ENCODE measurements at places on chromosomes 7 and 10. TPM values are rescaled to one million over a fixed set of nuclear protein-coding genes. Genes with fewer than 3 reads are reported as not detected.

Gene TMED4
- 47.8 TPM for total RNA-seq

Gene MSMB
- not detected for total RNA-seq

Gene TOMM7
- total RNA-seq: 1,131 TPM

Gene NME8
- total RNA-seq: not detected

Gene SEM1
- total RNA-seq: 322 TPM

Gene RHEB
- total RNA-seq: 149 TPM

Gene PLAC9
- not detected for total RNA-seq

Gene MARVELD1
- 51.1 TPM for total RNA-seq

Gene HHEX
- 11.3 TPM for total RNA-seq

Gene CCDC172
- not detected for total RNA-seq

Gene GRID2IP
- total RNA-seq: not detected

Gene ASB10
- not detected for total RNA-seq

Gene VIM
- total RNA-seq: 1,726 TPM

Gene OR2A1
- total RNA-seq: not detected

Gene ZNF117
- total RNA-seq: 0.20 TPM
